NCI-H2029 treated with DMSO at 0.1 percent for 48 hours (cell line): ENCODE measurements at places on chromosomes 1 and 21.

- DNase-seq, result no peak
Measured at GRCh38 chr1:220013497-220013896, 32.8 kb downstream of the EPRS1 start.

GRCh38 chr1:51741121-51741681 is 124.3 kb downstream of the OSBPL9 start:
- no peak for DNase-seq

DNA sequence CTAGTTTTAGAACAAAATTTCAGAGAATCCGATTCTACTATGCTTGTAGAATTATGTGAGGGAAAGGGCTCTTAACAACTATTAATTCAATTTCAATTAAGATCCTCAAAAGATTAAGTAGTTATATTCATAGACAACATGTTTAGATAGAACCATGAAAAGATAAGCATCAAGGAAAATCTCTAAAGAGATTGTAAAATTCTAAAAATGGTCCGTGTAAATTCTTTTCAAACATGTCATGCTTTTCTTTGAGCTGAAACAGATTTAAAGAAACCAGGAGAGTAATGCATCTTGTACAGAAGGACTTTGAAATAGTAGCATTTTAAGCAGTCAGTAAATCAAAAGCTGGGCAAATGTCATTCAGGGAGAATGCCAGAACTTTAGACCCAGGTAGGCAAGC is 1080.6 kb upstream of the B3GALT2 start:
- DNase-seq, result no peak

GRCh38 chr1:167071286-167071685 is 18.9 kb downstream of the GPA33 start:
- DNase-seq, result no peak

GRCh38 chr1:212678456-212679410 is 20.9 kb downstream of the BATF3 start:
- DNase-seq, result no peak

DNA sequence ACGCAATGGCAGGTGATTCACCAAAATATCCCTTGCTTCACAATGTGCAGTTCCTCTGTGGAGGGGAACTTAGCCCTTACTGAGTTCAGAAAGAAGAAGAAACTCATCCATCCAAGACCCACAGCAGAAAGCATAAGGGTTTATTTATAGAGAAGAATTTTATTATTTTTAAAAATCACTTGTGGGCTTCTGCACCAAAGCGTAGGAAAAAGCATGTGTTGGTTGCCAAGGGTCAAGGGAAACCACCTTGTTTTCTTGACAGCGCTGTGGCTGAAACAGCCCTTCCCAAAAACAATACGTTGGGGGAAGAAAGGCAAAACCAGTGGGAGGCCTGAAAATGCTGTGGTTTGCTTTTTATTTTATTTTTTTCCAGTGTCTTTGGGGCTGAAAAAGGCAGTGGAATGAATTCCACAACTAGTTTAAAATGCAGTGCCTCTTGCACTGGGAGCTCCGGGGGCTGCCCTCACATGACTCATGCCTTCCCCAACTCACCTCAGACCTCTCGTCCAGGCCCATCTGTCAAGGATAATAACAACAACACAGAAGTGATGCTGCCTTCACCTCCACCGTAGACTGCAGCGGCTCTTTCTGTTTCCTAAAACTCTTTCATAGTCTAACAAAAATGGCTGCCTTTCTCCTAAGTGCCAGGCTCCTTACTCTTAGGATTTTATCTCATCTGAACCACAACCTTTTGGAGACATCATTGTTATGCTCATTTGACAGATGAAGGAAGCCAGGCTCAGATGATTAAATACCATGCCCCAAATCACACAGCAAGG is 224.2 kb upstream of the JUN start:
- no peak for DNase-seq
